GM04504 (cell line): ENCODE measurements at places on chromosomes 1 and 21.

- no peak for DNase-seq
These were observed 532 bp upstream of the MANEAL start for GRCh38 chr1:37792943-37793686.

DNA sequence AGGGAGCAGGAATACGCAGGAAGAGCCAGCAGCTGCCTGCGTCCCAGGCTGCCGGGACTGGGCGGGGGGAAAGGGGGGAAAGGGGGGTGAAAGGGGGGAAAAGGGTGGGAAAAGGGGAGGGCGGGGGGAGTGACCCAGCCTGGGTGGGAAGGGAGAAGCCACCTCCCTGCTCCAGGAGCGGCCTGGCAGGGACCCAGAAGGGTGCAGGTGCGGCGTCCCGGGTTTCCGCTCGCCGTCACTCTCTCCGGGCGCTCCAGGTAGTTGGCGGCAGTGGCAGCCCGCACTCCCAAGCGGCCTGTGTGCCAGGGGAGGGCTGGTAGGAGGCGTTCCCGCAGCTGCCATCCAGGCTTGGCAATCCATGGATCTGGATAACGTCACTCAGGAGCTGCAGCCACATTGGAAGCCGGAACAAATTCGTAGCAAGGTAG lies 141.0 kb upstream of the NGF start:
- no peak for DNase-seq

- DNase-seq = no peak
These were observed 139.3 kb downstream of the LYPLAL1 start for GRCh38 chr1:219312967-219313366.

GRCh38 chr21:42850866-42851391 lies 28.4 kb downstream of the WDR4 start:
- no peak for DNase-seq

DNA sequence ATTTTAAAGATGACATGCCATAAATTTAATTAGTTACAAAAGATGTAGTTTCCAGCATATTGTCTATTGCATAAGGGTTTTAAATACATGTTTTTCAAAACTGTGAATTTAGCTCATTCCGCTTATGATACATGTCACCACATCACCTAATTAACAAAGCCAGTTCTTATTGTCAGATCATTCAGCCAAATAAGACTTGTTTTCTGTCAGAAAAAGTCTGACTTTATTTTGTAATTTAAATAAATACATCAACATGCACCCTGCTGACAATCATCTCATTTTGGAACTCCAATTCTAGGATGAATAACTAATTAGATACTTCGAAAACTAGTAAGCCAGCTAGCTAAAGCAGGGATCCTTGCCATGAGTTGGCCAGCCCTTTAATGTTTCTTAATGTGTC lies 110.9 kb upstream of the APP start:
- DNase-seq = no peak

- no peak for DNase-seq
These were observed 706 bp downstream of the C21orf91 start for GRCh38 chr21:17818186-17819113.

GRCh38 chr1:2300851-2301606 lies 72.9 kb downstream of the SKI start:
- DNase-seq = no peak

- no peak for DNase-seq
These were observed 16.7 kb downstream of the SPATA21 start for GRCh38 chr1:16420424-16421118.

GRCh38 chr21:31879241-31879650 lies 6.4 kb downstream of the HUNK start:
- DNase-seq = no peak

DNA sequence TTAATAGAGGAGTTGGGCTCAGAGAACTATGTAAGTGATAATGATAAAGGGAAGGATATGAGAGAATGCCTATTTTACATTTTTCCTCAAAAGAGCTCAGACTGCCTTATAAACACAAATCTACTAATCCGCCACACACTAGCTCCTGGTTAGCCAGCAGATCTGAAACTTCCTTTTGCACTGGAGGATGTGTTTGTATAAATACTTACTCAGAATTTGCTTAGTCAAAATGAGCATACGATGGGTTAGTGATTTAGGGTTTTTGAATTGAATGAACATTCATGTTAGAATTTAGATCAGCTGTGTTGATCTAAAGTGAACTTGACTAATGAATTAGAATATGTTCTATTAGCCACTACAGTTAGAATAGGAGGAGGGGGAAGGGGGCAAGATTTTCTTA lies 9.1 kb upstream of the IER5 start:
- DNase-seq = no peak

- DNase-seq = no peak
These were observed 103.2 kb upstream of the ZNF644 start for GRCh38 chr1:91124989-91125417.

GRCh38 chr1:3539707-3540425 lies 71.4 kb downstream of the MEGF6 start:
- no peak for DNase-seq

DNA sequence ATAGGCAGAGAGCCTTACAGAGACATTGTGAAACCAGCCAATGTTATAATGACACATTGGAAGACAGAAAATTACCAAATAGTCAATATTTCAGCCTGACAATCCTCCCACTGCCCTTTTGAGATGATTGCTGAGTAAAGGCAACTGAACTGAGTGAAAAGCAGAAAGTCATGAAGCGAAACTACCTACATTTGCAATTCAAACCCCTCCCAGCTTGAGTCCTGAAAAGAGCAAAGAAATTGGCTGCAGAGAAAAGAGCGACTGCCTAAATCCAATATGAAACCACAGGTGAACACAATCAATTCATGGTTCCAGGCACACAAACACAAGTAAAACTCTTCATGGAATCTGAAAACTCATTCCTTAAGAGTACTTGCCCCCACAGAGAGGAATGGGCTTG lies 143.4 kb upstream of the CHRM3 start:
- DNase-seq = no peak

DNA sequence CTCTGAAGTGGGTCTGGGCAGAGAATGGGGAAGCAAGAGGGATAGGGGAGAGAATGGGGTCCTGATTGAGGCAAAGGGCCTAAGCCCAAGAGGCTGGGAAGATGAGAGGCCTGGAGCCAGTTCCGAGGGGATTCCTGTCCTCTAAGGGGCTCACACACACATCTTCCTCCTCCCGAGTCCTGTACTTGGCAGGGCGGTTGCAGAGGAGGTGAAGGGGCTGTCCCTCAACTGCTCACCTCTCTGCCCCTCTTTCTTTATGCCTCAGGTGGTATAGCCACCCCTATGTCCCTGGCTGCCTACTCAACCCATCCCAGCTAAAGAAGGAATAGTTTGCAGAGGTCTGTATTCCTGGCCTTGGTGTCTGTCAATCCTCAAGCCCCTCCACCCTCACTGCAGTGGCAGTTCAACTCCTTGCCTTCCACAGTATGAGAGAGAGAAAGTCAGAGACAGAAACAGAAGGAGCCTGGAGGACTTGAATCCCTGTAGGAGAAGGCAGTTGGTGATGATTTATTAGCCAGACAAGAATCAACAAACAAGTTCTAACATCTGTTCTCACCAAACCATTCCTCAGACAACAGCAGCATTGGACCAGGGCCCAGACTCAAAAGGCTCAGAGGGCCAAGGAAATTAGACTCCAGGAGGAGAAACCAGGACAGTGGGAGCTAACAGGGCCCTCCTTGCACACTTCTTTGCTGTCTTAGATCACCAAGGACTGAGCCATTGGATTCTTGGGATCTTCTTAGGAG lies 10.7 kb downstream of the SH2D2A start:
- peak; percentile 88 for DNase-seq

GRCh38 chr1:8439015-8439702 lies 121.2 kb downstream of the SLC45A1 start:
- peak; percentile 81 for DNase-seq

GRCh38 chr21:25732091-25732760 lies 2.5 kb downstream of the ATP5PF start:
- no peak for DNase-seq

GRCh38 chr1:107061886-107062285 lies 5.4 kb downstream of the PRMT6 start:
- no peak for DNase-seq

- DNase-seq = no peak
These were observed at the start of gene SMPDL3B for GRCh38 chr1:27934818-27935549. TSS of gene SMPDL3B (plus strand) at chr1:27935000. CDS start at chr1:27935184, 184 bp downstream.

DNA sequence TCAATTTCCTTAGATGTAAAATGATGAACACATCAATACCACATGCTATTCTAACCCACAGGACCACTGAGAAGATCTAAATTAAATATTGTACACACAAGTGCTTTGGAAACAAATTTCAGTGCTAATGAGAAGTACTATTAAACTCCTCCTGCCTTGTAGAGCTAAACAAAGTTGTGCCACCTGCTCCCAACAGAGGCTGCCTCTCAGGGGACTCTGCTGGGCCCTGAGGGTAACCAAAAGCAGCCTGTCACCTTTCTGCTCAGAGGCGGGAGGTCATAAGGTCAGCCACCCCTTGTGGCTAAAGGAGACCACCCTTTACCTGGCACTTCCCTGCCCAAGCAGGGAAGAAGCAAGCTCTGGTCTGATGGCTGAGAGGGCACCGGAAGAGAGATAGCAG lies 6.3 kb downstream of the SLC9A1 start:
- DNase-seq = no peak

DNA sequence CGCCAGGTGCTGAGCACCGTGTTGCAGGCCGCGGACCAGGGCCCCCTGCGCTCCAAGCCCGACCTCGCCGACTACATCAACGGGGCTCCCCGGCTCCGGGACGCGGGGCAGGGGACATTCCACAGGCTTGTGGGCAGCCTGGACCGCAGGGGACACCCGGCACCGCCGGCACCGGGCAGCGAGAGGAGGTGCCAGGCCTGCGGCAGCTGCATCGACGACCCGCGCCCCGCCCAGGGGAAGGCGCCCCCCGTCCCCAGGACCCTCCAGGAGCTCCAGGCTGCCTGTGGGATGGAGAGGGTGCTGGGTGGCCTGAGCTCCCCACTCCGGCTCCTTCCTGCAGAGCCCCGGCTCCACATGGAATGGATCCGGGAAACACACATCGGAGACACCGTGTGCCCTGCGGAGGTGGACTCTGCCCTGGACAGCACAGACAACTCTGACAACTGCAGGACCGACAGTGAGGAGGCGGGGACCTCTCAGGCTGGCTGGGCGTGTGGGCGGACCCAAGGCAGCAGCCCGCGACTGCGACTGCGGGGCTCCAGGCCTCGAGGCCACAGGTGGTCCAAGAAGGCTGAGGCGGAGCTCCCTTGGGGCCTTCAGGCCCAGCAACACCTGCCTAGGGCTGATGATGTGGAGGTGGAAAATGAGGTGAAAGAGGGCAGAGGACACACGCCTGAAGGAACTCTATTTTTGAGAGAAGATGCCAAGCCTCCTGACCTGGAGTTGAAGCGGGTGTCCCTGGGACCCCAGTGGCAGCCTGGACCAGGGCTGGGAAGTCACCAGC lies 22.8 kb downstream of the KIAA1614 start:
- no peak for DNase-seq
